Endothelial cell (in vitro differentiated cells): ENCODE measurements at places on chromosomes 4 and X. TPM values are rescaled to one million over a fixed set of nuclear protein-coding genes. Genes with fewer than 3 reads are reported as not detected.
A peak's percentile ranks its signal among the peaks of the same experiment; 100 is the strongest.

GRCh38 chr4:26987191-26987590 is 126.5 kb downstream of the STIM2 start:
- DNase-seq = no peak

DNA sequence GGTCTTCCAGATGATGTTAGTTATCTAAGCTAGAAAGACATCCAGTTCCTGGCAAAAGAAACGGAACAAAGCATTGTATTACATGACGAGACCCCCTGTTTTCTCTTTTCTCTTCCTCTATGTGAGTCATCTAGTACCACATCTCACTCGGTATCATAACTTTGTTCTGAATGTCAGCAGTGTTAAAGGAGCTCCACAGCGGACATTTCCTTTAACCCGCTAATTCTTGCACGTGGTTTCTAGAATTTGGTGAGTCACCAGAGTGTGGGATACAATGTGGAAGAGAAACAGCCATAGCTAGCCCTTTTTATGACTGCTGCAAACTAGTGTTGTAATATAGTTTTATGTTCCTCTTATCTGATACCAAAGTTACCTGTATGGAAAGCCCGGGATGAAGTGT is 243.7 kb downstream of the TENM3 start:
- DNase-seq = no peak

- no peak for DNase-seq
Measured at GRCh38 chr4:126559961-126560360, 1072.8 kb upstream of the INTU start.

GRCh38 chr4:140135529-140136088 is 18.4 kb downstream of the MAML3 start:
- no peak for DNase-seq

DNA sequence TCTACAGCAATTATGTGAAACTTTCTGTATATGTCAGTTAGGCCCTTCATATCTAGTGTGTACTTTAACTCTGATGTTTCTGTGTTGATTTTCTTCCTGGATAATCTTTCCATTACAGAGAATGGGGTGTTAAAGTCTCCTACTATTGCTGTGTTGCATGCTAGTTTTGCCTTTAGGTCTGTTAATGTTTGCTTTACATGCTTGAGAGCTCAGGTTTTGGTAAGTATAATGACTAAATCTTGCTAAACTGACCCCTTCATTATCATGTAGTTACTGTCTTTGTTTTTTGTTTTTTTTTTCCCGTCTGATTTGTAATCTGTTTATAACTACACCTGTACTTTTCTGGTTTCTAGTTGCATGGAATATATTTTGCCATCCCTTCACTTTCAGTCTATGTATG is 63.6 kb upstream of the UGT2B15 start:
- no peak for DNase-seq

- no peak for DNase-seq
Measured at GRCh38 chr4:166421556-166422156, 548.6 kb downstream of the TLL1 start.

DNA sequence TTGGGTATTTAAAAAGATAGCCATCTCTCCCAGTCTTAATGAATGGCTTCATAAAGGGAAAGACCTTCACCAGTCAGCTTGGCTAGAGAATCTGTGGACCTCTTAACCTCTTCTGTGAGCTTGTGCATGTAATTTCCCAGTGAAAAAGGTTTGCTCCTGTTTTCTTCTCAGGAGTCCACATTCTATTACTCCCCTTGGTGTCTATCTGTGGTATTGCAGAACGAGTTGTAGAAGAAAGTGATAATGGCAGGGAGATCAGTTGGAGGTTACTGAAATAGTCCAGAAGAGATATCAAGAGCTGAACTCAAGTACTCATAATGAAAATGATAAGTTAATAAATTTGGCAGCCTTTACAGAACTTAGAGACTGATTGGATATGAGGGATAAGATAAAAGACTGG is 16.5 kb upstream of the VAMP7 start:
- DNase-seq = no peak

DNA sequence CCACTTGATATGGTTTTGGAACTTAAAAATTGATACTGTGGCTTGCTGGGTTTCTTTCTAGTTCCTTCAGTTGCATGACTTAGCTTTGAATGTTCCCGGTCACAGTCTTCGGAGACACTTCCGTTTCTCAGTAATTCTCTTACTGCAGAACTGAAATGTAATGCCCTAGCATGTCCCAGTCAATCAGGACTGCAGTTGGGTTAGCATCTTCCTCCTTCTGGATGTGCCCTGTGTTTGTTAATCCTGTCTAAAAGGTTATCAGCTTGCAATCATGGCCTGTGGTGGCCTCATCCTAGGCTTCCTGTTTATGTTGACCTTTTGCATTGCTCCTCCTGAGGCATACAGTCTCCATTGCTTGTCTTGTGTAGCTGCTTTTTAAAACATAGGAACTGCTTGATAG is 275.9 kb downstream of the ARHGAP10 start:
- DNase-seq = no peak

- no peak for DNase-seq
Measured at GRCh38 chr4:37892641-37893040, 1.8 kb downstream of the TBC1D1 start.

DNA sequence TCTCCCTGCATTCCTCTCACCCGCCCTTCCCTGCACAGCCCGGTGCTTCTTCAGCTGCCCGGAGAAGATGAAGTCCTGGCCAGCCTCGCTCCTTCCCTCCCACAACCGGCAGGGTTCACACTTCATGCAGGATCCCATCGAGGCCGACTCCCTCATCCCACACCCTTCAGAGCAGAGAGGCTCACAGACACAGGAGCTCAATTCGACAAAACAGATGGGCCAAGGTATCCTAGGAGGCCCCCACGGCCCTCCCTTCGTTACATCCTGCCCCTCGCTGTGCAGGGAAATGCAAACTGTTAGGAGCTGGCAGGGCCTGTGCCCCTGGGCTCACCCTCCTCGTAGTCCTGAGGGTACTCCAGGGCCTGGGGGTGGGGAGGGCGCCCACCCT is 238.1 kb downstream of the DHRSX start:
- no peak for DNase-seq

DNA sequence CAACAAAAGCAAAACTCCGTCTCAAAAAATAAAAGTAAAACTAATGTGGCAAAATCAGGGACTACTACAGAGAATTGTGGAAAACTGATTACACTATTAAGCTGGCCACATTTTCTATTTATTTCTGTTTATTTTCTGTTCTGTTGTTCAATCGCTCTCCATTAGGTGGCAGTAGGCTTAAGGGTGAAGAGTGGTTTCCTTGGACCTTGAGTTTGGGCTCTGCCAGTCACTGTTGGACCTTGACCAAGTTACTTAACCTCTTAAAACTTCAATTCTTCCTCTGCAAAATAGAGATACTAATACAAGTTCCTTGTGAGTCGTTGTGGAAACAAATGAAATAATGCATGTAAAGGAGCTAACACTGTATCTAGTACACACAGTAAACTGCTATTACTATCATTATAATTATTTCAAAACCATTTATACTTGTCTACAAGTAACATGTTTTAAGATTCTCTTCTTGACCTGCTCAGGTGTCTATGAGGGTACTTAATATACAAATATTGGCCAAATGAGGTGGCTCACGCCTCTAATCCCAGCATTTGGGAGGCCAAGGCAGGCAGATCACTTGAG is 15.2 kb downstream of the HSD17B11 start:
- DNase-seq = no peak

DNA sequence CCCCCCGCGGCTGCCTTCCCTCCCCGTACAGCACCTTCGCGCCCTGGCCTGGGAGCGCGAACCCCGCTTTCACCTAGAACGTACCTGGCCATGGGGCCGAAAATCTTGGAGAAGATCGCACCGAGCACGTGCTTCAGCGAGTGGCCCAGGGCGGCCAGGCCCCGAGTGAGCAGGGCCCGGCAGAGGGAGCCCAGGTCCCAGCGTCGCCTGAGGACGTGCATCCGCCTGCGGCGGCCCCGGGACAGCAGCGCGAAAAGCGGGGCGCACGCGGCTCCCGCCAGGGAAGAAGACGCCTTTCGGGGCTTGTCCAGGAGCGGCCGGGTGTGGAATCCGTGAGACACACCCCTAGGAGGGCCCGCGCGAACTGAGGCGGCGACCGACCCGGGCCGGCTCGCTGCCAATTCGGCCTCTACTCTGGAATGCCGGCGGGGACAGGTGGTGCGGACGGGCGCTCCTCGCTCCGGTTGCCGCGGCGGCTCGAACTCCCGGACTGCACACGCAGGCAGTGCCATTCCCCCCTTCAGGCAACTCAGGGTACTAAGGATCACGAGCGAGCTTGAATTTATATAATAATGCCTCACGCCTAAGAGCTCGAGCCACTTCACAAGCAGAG is at the start of gene HS6ST2:
Gene HS6ST2 (minus strand): TSS at position 539 of the 613 bp plus-strand sequence.
- peak; percentile 35 for DNase-seq

DNA sequence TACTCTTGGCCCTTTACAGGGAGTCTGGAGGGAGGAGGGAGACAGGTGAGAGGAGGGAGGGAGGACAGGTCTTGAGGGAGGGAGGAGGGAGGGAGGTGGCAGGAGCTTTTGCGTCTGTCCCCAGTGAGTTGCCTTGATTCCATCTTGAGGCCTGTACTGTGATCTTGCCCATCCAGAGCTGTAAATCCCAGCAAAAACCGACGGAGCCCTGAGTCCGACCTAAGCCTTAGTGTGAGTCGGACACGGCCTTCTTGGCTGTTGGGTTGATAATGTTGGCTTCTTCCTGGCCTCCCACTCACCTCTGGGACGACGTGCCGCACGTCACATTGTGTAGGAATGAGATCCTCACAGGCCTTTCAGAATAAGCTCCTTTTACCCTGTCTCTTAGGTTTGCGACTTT is 72.5 kb downstream of the RGS12 start:
- DNase-seq = no peak

DNA sequence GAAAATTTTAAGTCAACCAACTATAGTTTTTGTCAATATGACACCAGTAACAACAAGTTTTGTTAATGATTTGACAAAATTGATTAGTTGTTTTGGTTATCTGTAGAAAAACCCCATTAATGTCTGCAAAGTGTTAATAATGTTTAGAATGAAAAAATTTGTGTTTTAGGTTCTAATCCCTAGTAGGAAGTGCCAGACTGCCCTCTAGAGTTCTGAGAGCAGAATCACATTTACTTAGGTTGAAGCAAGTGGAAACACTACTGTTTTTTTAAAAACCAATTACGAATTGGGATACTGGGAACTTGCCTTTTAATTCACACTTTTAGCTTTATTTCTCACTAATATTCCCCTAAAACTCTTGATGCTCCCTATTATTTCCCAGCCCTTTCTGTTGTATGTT is 101.1 kb upstream of the CYLC1 start:
- no peak for DNase-seq

DNA sequence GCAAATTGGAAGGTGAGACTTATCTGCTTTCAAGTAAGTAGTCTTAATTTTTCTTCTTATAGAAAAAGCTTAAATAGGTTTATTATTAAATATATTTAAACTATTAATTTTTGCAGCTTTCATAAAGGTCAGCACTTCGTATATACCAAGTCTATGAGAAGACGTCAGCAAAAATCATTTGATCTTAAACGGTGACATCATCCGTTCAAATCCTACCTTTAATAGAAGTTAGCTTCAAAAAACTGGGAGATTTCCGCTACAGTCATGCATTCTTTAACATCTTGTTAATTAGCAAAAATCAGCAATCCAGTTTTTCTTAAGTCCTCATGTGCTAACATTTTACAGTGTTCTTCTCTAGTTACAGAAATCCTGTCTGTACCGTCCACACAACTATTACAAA is 49.9 kb upstream of the PGRMC1 start:
- no peak for DNase-seq

DNA sequence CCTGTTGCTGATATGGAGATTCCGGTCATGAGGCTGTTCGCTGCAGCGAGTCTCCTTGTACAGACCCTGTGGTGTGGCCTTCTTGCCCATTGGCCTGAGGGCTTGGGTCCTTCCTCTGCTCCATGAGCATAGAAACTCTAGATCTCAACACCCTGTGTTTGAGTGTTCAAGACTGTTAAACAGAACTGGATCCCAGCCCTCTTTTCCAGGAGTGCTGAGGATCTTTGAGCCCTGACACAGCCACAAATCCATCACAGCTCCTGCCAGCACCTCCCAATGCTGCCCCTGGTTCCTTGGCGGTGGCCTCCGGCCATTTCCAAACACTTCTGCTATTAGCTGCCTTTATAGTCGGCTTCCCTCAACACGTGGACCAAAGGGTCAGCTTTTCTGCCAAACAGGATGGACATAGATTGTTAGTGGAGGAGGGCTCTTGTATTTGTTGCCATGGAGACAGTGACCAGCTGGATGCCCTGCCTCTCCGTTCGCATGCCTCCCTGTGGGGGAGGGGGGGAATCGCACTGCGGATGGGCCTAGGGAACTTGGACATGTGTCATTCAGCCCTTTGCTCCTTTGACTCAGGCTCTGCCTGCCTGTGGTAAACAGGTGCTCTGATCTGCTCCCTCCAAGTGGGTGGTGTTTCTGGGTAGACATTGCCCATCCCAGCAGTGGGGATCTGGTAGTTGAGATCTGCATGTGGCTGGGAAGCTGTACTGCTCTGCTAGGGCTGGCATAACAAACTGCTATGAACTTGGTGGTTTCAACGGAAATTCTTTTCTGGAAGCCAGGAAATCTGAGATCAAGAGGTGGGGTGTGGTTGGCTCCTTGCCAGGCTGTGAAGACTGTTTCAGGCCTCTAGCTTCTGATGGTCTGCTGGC is 6.9 kb upstream of the WDR1 start:
- peak; percentile 41 for DNase-seq

DNA sequence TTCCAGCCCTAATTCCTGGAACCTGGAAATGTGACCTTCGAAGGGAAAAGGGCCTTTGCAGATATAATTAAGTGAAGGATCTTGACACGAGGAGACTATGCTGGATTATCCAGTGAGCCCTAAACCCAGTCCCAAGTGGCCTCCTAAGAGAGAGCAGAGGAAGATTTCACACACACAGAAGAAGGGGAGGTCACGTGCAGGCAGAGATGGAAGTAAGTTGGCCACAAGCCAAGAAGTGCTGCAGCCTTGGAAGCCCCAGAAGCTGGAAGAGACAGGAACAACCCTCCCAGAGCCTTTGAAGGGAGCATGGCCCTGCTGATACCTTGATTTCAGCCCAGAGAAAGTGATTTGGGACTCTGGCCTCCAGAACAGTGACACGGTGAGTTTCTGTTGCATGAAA is 51.9 kb downstream of the EVC2 start:
- no peak for DNase-seq

DNA sequence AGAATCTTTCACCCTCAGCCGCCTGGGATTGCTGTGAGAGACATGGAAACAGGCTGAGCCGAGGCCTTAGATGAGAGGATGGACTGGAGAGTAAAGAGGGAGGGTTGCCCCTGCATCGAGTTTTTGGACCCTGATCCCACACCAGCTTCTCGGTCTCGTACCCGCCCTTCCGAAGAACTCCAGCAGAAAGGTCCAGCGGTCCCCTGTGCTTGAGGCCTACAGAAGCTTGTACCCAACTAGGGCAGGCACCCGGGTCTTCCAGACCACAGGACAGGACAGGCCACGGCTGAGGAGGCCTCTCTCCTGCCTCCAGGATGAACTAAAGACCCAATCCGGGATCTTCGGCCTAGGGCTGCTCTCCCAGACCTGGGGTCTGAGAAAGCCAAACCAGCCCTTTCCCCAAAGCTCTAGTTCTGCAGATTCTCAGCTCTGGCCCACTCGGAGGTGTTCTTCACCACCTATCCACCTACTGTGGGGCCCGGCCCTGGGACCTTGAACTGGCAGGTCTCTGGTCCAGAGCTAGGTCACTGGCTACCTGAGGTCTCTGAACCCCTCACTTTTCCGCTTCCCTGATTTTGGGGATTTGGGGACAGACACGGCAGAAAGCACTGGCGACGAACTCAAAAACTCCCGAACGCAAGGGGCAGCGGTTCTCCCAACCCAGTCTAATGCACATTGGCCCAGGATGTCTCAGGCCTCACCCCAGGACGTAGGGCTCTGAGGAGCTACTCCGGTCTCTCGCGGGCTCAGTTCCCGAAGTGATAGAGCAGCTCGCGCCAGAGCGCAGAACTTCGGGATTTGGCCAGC is 1.1 kb downstream of the NKX3-2 start:
- DNase-seq = peak; percentile 39

Gene TMEM33
- 59.6 TPM for total RNA-seq

Gene PABPC5
- total RNA-seq = 1.5 TPM

Gene MAGEB2
- not detected for total RNA-seq

Gene CHIC1
- 7.4 TPM for total RNA-seq
